ENCODE measurements at places on chromosomes 5 and 9.

GRCh38 chr9:37929441-37929895 is 25.5 kb upstream of the SLC25A51 start:
- DNase-seq, result no peak

DNA sequence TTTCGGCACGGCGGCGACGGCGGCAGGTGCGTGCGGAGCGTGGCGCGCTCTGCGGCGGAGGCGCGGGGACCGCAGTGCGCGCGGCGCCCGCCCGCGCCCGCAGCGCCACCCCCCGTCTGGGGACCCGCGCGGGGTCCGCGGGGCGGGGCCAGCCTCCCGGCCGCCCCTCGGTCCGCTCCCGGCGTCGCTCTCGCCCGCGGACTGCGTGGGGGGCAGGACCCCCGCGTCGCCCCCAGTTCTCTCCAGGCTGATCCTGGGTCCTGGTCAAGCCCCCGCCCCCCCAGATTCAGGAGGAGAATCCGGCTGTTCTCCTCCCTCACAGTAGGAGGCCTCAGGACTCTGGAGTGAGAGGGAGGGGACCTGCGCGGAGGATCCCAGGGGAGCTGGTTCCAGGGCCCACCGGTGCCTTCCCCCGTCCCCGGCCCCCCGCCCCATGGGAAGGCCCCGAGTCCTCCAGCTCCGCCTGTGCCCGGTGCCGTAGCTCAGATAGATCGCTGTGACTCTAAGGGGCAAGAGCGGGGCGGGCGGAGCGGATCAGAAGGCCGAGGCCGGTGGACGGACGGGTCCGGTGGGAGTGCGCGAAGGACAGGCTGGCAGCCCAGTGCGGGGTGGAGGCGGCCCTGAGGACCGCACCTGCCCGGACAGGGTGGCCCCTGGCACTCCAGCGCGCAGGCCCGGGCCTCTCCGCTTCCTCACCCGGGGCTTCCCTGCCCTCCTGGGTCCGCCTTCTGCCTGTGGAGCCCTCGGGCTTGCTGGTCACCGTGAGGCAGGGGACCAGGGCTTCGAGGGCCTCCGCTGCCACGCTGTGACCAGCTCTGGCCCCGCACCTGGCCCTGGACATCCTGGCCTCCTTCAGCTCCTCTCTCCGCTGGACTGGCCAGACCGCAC is at the start of gene RNF208:
TSS of gene RNF208 (minus strand) at position 51 of the 888 bp plus-strand sequence. CDS start 1,028 bp downstream, outside the sequence.
- DNase-seq, result no peak

DNA sequence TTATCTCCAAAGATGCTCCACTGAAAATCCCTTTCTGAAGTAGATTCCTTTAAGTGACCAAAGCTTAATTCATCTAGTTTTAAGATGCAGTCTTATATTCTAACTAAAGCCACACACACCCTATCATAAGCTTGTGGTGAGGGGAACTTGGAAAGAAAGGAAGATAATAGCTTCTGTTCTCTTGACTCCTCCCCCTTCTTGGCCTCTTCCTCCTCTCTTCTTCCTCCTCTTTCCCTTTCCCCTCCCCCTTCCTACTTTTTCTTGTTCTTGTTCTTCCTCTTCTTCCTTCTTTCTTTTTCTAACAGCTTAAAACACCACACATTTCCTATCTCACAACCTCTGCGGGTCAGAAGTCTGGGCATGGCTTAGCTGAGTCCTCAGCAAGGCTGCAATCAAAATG is 23.5 kb downstream of the IL7R start:
- DNase-seq, result no peak

DNA sequence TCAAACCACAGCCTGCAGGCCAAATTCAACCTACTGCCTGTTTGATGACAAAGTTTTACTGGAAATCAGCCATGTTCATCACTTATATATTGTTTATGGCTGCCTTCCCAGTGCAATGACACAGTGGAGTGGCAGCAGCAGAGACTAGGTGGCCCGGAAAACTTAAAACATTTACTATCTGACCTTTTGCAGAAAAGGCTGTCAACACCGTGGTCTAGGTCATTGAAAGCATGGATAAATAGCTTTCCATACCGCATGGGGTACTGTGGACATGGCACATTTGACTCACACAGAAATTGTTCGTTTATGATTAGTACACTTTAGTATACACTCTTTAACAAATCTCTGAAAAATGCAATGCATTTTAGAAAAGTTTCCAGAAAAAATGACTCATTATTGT is 298.3 kb upstream of the EFNA5 start:
- no peak for DNase-seq

GRCh38 chr5:4362411-4362810 is 766.8 kb downstream of the IRX1 start:
- DNase-seq, result no peak

DNA sequence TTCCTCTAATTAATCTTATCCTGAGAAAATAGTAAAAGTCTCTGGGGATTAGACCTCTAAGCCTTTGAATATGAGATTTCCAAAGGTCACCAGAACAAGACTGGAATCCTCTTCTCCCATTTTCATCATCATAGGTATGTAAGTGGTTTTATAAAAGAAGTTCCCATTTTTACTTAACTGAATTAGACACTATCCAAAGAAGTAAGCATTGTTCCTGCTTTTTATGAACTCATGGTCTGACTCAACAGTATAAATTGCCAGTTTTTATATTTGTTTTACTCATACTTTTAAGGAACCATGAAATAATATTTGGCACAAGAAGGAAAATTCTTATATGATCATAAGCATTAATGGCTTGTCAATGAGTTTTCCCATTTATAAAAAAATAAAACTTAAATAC is 167.1 kb upstream of the ADRA1B start:
- no peak for DNase-seq

GRCh38 chr5:61813361-61813760 is 481.3 kb downstream of the ZSWIM6 start:
- DNase-seq, result no peak

- no peak for DNase-seq
Measured at GRCh38 chr5:110957934-110958333, 113.6 kb upstream of the TSLP start.

DNA sequence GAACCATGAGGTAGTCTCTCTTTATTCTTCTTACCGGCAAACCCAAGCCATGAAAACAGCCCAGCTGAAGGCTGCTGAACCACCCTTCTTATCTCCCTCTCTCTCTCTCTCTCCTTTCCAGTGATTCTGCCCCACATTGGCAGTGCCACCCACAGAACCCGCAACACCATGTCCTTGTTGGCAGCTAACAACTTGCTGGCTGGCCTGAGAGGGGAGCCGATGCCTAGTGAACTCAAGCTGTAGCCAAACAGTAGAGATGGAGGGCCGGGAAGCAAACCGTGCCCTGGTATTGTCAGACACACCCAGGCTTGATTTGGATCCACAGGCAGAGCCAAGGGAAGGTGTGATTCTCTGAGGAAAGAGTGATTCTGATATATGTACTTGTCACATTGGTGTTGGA is 14.0 kb downstream of the GRHPR start:
- DNase-seq, result no peak

GRCh38 chr9:97501177-97501971 is at the start of gene TMOD1:
Gene TMOD1 (plus strand): TSS chr9:97501666. CDS start chr9:97524189, 22,523 bp downstream.
- DNase-seq, result peak; percentile 85

DNA sequence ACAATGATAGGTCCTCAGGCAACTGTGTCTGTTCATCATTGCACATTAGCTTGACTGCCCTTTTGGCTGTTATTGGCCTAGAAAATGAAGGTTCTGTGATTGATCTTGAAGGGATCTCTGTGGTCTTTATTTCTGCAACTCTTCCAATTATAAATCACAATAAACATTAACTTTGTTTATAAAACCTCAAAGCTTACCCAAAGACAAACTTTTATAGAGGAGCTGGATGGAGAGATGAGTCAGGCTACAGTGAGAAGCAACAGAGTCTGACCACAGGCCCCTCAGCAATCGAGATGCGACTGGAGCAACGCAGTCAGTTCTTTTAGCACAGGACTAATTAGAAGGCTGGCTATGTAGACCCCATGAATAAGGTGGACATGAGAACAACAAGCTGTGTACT is 5.3 kb downstream of the MACROH2A1 start:
- no peak for DNase-seq

- no peak for DNase-seq
Measured at GRCh38 chr9:92704528-92704927, 34.6 kb upstream of the IPPK start.

DNA sequence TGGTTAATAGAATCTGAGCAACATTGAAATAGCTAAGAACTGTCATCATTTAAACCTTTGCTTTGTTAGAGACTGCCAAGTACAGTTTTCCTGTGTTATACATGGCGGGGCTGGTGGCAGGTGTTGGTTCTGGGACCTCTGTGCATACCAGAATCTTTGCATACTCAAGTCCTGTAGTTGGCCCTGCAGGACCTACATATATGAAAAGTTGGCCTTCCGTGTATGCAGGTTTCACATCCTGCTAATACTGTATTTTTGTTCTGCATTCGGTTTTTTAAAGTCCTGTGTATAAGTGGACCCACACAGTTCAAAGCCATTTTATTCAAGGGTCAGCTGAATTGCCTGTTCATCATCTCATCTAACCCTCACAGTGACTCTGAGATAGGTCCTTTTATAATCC is 36.4 kb downstream of the LARP1 start:
- no peak for DNase-seq

DNA sequence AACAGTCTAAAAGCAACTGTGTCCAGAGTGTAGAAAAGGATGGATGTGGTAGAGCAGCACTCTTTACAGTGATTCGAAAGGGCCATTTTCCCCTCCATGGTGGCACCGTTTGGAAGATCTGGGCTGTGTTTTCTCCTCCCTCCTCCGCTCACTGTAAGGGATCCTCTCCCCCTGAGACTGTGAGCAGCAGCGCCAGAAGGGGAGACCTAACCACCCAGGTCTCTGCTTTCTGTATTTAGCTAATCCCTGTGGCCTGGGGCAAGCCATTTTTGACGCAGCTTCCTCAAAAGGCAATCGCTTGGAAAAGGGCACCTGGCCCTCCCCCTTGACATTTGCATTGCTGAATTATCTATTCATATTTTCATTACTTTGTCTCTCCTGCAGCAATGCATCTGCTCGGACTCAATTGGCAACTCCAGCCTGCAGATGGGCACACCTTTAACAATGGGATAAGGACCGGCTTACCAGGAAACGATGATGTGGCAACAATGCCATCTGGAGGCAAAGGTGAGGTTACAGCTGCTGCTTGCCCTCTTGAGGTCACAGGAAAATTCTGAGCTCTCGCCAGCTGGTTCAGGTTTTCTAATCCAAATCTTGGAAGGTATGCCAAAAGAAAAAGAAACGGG is 244.3 kb upstream of the WWC1 start:
- DNase-seq, result no peak

DNA sequence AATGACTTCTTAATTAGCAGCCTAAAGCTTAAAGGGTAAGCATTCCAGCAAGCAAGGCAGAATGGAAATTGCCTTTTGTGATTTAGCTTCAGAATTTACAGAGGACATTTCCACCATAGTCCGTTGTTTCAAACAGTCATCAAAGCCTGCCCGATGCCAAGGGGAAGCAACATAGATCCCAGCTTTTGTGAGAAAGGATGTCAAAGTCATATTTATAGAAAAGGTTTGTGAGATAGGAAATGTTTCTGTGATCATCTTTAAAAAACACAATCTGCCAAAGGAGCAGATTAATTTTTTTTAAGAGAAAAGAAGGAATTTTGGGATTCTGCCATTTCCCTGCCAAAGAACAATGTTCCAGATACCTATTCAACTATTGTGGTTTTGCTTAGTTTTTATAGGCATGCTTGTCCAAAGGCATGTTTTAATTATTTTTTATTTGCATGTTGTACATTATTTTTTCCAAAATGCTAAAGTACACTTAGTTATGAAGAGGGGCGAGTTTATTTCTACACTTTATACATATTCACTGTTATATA is 346.9 kb downstream of the ZNF608 start:
- DNase-seq, result no peak

DNA sequence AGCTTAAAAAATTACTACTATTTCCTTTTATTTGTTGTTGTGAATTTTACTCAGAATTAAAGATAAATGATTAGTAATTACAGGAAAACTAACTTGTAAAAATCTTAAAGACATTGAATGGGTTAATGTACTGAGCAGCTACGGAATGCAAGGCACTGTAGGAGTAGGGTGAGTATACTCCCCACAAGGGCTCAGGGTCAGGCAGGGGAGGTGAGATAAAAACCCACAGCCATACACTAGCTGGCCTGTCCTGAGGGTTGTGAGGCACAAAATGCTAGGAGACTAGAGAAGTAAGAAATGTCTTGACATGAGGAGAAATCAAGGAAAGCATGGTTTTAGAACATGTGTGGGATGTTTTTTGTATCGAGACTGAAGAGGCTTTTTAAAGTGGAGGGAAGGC is 13.4 kb downstream of the ZBED3 start:
- no peak for DNase-seq

DNA sequence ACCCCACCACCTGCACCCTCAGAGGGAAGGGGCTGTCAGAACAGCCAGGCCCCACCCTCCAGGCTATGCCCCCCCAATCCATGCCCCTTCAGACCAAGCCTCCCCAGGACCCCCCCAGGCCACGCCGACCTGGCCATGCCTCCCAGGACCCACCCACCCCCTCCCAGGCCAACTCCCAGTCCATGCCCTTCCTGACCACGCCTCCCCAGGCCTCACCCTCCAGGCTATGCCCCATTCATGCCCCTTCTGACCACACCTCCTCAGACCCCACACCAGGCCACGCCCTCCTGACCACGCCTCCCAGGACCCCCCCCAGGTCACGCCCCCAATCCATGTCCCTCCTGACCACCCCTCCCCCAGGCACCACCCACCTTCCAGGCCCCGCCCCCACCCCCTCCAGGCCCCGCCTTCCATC is 27.6 kb downstream of the TPPP start:
- DNase-seq, result no peak

DNA sequence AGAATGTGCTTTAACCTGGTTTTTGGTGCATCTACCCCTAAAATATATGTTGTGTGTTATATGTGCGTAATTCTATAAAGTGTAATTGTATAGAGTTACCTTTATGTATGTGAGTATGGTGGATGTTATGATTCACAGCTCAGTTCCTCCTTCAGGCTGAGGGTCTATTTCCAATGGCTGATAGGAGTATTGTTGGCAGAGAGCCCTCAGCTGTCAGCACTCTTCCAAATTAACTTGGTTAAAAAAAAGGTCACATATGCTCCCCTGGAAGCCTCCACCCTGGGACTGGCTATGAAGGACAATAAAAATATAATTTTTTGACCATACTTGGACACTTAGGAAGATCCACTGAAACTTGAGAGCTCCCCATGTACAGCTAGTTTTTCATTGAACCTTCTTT is 250.4 kb upstream of the CDH12 start:
- no peak for DNase-seq

DNA sequence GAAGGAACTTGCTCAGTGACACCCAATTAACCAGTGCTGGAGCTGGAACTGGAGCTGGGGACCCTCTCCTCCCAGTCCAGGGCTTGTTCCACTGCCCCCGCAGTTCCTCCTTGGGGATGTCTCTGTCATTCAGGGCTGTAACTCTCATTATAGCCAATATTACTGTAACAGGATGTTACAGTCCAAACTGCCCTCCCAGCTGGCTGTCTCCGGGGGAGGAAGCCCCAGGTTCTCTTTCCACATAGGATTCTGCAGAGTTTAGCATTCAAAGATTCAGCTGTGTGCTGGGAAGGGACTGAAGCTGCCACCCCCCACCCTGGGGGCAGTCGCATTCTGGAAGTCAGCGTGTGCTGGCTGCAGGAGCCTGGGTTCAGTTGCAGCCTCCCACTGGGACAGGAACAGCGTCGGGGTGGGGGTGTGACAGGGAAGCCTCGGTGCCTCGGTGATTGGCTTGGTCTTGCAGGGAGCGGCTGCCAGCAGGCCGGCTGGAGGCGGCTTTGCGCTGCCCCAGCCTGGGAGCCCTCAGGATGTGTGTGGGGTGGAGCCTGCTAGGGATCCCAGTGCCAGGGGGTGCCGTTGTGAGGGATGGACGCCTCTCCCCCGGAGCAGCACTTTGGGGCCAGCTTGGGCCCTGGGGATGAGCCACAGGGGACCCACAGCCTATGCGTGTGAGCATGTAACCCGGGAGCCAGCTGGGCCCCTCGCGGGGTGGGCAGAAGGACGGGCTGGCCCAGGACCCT is 101.1 kb downstream of the RGS3 start:
- no peak for DNase-seq

- DNase-seq, result no peak
Measured at GRCh38 chr5:117201001-117201400, 626.4 kb upstream of the SEMA6A start.

All from GM06990 (cell line).